Pulmonary artery endothelial cell (primary cell): ENCODE measurements at places on chromosomes 5 and 9. TPM values are rescaled to one million over a fixed set of nuclear protein-coding genes. Genes with fewer than 3 reads are reported as not detected.

DNA sequence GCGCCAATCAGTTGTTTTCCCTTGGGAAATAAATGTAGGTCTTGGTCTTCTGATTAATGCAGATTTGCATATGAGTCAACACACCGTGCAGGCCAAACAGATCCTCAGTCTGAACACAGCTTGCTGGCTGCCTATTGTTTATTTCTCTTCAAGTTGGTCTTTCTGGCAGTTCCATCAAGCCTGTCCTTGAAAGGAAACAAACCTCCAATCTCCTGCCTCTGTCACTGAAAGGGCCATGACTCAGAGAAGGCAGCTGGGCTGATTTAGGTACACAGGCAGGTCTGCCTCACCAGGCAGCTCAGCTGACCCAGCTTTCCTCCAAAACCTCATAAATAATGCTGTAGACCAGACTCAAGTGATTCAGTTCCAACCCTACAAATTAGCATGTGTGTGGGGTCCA, 175.9 kb downstream of the MAN2A1 start:
- peak; percentile 88 for DNase-seq

The FIBCD1 gene
- not detected in 2 replicates for total RNA-seq

- DNase-seq: no peak
Measured at GRCh38 chr5:78979117-78979742, 5.9 kb downstream of the ARSB start.

The OSTF1 gene
- total RNA-seq: 105 and 122 TPM in 2 replicates

DNA sequence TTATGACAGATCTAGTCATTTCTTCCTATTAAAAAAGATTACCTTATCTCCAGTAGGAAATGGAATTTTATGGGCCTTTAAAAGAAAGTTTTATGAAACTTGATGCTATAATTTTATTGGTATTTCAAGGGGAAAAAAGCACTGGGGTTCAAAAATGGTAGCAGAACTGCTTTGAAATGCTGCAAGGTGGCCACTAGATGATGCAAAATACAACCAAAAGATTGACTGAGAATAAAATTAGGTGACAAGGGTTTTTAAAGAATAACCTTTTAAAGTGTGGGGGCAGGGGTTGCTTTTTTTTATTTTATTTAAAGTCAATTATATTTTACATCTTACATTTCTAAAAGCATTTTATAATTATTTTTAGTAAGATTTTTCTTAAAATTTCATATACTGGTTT, 61.7 kb downstream of the KLF9 start:
- DNase-seq: no peak

DNA sequence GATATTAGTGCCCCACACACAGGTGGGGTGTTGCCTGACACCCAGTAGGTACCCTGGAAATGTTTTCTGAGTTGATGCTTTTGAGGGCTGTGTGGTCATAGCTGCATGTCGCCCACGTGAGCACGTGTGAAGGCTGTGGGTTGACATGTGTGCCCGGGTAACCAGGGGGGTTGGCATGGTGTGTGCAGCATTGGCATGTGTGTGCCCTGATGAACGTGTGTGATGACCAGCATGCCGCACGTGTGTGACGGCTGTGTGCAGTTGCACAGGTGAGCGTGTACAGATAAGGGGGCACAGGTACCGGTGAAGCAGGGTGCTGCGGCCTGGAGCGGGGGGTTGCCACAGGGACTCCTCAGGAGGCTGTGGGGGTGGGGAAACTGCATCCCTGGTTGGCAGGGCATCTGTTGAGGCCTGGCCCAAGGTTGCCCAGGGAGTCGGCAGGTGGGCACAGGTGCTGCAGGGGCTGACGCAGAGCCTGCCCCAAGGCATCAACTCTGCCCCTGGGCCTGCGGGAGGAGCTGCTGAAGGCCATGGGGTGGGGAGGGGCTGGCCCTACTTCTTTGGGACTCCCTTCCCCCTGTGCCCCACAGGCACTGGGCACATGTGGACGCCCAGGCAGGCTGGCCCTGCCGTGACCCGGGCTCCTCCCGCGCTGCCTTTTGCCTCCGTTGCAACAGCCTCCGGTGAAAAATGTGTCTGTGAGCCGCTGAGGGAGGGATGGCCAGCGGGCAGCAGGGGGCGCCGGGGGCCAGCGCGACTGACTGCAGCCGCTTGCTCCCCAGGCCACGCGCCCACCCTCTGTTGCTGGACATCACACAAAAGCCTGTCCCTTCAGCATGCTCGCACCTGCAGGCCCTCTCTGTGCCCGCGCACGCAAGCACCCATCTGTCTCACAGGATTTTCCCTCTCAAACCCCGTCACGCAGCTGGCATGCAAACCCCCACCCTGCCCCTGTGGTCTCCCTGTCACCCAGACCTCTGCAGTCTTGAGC, 2.2 kb downstream of the UNC5A start:
- no peak for DNase-seq

The APBA1 gene
- 7.1 and 14.0 TPM in 2 replicates for total RNA-seq

The GPR151 gene
- 0.04 TPM in 1 of 2 replicates, not detected in the other for total RNA-seq

DNA sequence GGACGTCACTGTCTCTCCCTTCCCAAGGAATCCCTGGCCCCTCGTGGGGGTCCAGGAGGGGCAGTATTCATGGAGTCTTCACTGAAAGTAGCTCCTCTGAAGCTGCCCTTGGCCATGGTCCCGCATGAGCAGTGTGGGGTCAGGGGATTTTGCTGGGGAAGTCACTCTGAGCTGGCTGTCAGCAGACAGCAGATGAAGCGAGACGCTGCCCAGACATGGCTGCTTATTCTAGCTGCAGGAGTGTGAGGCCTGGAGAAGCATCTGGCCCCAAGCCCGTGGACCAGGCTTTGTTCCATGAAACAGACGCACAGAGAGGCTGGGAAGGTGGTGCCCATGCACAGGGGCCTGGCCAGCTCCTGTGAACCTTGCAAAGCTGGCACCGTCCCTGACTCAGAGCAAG, 21.5 kb upstream of the ASS1 start:
- DNase-seq: no peak

- DNase-seq: no peak
Measured at GRCh38 chr9:133608382-133608781, 807 bp downstream of the FAM163B start.

DNA sequence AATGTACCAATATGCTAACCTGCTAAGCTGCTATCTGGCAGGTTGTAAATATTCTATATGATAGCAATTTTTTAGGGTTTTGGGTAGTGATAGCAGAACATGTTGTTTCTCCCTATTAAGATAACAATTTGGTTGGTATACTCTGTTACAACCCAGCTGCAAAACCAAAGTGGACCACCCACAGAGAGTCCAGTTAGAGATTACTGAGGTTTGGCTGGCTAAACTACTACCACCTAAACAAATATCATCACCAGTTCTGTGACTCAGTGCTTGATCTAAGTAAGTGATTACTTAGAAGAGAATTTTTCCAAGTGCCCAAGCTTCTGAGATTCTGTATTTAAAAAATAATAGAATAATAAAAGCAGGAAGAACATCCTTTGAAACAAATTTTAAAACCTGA, 72.3 kb downstream of the XRCC4 start:
- DNase-seq: no peak

The STK32A gene
- total RNA-seq: 0.18 and 0.20 TPM in 2 replicates

The TMC1 gene
- 0.46 and 0.99 TPM in 2 replicates for total RNA-seq

- no peak for DNase-seq
Measured at GRCh38 chr9:16171911-16172310, 619.1 kb downstream of the CCDC171 start.

DNA sequence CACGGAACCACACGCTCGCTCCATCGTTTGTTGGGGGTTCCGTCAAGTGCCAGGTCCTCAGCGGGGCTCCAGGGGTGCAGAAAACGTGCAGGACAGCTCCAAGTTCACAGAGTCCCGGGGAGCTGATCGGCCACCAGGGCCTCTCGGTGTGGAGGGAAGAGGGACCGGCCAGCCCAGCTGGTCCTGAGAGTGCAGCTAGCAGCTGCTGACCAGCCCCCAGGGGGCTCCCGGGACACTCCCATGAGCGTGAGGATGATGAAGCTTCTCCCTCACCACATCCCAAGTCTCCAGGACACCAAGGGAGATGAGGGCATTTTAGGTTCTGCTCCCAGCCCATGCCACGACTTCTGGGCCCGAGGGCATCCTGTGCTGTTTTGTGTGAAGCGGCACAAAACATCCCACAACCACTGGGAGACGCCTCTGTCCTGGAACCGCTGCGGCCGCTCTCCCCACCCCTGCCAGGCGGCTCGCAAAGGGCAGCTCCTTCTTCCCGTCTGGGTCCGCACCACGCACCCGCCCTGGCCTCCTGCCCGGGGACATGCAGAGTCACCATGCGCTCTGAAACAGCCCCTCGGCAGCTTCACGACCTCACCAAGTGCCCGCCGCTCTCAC, 67.5 kb upstream of the IRX4 start:
- no peak for DNase-seq

The GPRIN1 gene
- total RNA-seq: 6.0 and 7.5 TPM in 2 replicates

DNA sequence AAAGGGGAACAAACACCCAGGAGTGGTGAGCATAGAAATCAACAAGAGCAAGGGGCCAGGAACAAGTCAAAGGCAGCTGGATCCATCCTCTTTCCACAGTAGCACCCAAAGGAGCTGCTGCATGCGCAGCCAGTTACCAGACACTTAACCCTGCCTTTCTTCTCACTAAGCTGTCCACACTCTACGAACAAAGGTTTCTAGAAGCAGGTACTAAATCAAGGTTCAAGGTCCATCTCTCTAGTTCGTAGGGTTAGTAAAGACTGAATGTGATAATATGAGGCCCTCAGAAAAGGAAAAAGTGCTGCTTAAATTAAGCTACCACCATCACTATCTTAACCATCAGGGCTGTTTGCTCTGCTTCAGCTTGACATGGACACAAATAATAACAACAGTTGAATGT, 121.2 kb upstream of the NIPBL start:
- no peak for DNase-seq

DNA sequence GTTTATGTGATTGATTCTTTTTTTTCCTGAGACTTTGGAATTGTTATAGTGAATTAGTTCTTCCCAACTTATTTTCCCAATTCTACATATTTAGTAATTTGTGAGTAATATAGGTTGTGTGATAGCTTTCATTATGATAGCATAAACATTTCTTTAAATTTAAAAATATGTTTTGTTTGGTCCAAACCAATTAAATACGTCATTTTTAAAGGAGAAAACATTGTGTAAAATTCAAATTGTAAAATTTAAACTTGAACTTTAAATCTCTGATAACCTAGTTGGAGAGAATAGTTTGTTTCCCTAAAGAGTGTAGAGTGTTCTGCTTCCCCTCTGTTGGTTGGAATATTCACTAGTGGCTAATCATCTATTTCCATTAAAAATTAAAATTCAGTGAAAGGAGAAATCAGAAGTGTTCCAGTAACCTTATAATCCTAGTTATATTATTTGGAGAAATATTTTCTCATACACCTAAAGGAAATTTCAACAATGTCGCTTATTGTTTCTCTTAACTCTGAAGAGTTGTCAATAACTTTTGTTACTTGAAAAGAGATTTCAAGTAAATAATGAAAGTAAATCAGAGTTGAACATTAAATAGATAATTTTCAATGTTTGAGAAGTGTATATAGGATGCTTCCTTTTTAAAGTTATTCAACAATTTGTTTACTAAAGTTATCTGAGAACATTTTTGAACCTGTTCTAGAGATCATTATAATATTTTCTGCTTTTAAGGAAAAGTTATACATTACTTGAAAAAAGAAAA, 2.9 kb downstream of the NIPBL start:
- no peak for DNase-seq

- no peak for DNase-seq
Measured at GRCh38 chr5:14665949-14666348, 1.4 kb downstream of the OTULIN start.

DNA sequence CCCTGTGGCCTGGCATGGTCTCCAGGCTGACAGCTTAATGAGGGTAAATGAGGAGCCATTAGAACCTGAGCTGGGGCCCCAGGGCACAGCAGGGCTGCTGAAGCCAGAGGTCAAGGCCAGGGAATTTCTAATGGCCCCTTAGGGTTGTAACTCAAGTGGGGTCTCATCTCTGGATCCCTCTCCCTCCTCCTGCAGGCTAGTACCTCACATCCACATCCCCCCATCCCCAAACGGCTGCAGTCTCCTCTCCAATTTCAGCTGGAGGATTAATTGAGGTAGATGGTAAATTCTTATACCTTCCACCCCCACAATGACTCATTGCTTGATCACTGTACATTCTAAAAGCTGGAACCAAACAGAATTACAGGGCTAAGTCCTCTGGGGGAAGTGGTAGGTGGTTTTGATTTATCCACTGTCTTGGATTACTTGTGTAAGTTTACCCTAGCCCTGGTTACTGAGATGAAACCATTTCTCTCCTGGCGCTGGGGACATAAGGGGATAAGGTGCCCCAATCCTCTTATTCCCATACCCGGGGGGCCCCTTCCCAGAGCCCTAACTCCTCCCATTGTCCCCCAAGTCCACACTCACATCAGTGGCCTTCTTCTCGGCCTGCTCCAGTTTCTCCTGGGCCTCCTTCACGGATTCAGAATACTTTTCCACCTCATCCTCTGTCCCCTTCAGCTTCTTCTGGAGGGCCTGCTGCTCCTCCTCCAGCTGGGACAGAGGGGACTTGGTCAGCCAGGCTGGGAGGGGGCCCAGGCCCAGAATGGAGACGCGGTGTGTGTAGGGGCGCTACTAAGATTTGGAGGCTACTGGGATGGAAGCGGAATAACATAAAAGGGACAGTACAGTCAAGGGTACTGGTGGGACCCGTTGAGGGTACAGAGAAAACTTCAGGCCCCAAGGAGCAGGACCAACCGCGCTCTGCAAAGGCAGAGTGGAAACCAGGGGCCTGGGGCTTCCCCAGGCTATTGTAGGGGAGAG, 875 bp downstream of the TPM2 start:
- no peak for DNase-seq

The BTF3 gene
- 329 and 374 TPM in 2 replicates for total RNA-seq

DNA sequence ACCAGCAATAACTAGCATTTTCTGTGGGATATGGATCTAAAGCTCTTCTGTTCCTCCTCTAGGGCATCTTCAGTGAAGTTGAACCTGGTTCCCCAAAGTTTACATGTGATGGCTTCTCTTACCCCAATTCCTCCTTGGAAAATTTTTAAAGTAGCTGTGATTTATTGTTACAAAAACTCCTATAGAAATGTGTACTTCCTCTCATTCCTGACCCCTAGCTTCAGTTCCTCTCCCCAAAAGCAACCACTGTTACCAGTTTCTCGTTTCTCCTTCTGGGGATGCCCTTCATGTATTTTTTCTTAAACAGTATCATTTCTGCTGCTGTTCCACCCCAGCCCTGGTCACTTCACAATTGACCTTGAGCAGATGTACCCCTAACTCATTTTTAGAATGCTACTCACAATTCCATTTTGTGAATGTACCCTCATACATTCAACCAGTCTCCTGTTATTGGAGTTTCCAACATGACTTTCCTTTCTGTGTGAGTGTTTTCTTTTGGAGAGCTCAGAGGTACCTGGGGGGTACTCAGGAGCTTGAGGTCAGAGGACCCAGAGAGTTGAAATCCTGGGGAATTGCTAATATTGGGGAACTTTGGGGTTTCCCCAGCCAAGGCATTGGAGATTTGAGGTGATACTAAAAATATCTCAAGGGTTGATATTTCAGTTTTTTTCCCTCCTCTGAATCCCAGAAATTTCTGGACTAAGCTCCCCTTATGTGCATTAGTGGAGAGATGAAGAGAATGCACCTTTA, 18.6 kb upstream of the GLRX start:
- no peak for DNase-seq

The TUSC1 gene
- 10.2 and 11.7 TPM in 2 replicates for total RNA-seq

The KLHL9 gene
- 33.4 and 35.1 TPM in 2 replicates for total RNA-seq
